ENCODE measurements at places on chromosomes 6 and 20.

- peak; percentile 69 for DNase-seq
Observed at GRCh38 chr6:26327450-26328264, 37.3 kb upstream of the BTN3A2 start.

DNA sequence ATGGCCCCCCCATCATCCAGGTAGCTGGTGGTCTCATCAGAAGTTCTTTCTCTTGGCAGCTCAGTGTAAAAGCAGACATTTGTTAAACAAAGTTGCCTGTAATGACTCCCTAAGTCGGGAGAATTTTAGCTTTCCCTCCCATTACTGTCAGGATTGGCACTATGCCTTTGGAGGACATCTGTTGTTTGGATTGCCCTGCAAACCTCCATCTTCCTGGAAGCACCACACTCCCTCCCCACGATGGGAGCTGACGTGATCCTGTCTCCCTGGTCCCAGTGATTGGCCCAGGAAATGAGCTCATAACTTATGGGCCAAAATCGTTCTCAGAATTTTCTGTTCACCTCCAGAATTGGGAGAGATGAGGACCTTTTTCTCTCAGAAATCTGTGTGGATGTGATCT is 42.6 kb upstream of the CNR1 start:
- DNase-seq = no peak

DNA sequence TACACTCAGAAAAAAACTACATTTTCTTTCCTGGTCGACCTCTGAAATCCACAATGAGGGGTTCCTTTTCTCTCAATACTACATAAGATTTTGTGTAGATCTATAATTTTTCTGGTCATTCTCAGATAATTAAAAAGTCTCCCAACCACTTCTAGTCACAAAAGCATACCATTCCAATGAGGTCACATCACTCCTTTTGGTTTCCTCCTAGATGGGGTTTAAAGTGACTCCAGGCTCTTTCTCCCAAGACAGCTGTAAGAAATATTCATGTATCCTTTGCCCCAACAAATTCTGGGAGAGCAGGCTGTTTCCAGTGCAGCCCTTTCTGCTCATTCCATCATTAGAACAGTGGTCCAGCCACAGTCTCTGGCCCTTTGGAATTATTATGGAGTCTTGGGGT is 43.1 kb upstream of the BEND6 start:
- no peak for DNase-seq

DNA sequence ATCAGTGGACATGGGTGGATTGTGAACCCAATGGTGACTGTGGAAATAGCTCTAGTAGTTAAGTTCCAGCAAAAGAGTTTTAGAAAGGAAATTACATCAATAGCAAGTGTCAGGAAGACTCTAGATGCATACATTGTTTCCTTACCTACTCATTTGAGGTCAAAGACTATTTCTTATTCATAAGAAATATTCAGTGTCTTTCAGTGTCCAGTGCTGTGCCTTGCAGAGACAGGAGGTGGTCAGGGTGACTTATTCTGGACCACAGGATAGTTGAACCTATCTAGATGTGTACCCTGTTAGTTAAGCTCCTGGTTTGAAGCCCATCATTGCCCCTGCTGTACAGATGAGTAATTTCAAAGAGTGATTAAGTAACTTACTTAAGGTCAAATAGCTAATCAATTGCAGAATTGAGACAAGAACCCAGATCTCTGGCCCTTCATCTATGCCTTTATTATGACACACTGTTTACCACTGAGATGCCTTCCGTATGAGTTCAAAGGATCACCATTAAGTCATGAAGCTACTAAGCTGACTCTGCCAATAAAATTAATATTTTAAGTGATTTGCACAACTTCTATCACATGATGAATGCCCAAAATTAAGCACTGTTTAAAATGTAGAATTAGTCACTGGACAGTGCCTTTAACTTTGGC is 136.1 kb downstream of the PDSS2 start:
- no peak for DNase-seq

- no peak for DNase-seq
Observed at GRCh38 chr6:84346372-84346771, 118.9 kb upstream of the CEP162 start.

- DNase-seq = peak; percentile 57
Observed at GRCh38 chr6:157227202-157228166, 95.8 kb downstream of the TMEM242 start.

GRCh38 chr20:48962976-48963771 is 41.7 kb downstream of the ARFGEF2 start:
- no peak for DNase-seq

DNA sequence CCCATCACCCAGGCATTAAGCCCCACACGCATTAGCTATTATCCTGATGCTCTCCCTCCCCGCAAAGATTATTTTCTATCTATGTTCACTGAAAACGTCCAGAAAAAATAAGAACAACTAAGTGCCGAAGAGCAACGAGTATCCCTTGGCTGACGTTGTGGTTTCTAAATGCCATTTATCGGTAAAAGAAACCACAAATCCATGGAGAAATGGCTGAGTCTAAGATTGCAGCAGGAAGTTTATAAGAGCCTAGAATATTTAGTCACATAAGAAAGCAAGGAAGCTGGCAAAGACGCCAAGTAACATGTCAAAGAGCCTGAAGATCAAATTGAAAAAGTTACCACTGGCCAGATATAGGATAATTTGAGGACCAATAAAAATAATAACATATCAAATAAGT is 18.1 kb upstream of the NOX3 start:
- no peak for DNase-seq

DNA sequence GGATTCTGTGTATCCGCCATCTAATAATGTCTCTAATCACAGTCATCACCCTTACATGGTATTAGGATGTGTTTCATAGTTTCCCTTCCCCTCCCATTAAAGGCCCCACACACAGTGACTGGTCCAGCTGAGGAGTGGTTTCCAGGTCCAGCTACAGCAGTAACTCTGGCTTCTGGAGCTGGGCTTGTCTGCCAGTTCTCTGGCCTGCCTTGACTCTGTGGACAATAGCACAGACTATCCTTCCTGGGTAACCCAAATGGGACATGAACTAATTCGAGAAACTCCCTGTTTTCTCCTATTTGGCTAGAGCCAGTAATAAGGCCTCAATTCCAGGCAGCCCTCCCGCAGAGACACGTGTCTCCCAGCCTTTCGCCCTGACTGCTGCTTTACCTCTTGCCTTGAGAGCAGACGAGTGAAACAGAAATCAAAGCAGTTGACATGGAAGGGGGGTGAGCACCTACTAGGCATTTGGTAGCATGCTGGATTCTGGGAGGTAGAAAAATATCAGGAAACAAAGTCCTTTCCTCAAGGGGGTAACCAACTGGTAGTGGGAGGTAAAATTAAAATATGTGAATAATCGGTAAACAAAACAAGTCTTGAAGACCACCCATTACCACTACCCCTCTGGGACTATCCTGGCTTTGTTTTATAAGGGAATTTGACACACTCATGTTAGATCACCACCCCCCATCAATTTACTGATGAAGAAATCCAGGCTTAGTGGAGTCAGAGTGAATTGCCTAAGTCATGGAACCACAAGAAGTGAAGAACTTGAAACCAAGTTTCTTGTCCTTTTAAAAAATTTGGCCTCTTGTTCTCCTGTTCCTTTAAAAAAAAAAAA is 1.2 kb downstream of the TRAF3IP2 start:
- no peak for DNase-seq

- no peak for DNase-seq
Observed at GRCh38 chr6:135936606-135937005, 85.1 kb downstream of the PDE7B start.

- no peak for DNase-seq
Observed at GRCh38 chr6:19209202-19209601, 628.0 kb upstream of the ID4 start.

GRCh38 chr6:142189057-142189456 is 42.0 kb downstream of the VTA1 start:
- no peak for DNase-seq

GRCh38 chr20:17490501-17490900 is 40.7 kb downstream of the BFSP1 start:
- DNase-seq = no peak

GRCh38 chr20:59141818-59142581 is 21.6 kb upstream of the ZNF831 start:
- no peak for DNase-seq

GRCh38 chr6:117477988-117478852 is 4.3 kb upstream of the DCBLD1 start:
- DNase-seq = peak; percentile 26

DNA sequence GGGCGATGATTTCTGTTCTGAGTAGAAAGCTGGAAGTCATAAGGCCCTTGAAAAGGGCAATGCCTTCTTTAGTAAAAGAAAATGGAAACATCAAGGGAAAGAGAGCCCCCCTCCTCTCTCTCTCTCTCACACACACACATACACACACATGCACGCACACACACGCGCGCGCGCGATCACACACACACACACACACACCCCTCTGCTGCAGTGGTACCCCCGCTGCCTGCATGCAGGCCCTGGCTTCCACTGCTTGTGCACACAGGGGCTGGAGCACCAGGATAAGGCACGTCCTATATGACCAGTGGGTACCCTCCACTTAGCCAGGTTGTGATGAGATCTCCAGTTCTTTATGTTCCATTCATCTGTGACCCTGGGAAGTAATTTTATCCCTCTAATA is 300.9 kb downstream of the SLC35F1 start:
- no peak for DNase-seq

DNA sequence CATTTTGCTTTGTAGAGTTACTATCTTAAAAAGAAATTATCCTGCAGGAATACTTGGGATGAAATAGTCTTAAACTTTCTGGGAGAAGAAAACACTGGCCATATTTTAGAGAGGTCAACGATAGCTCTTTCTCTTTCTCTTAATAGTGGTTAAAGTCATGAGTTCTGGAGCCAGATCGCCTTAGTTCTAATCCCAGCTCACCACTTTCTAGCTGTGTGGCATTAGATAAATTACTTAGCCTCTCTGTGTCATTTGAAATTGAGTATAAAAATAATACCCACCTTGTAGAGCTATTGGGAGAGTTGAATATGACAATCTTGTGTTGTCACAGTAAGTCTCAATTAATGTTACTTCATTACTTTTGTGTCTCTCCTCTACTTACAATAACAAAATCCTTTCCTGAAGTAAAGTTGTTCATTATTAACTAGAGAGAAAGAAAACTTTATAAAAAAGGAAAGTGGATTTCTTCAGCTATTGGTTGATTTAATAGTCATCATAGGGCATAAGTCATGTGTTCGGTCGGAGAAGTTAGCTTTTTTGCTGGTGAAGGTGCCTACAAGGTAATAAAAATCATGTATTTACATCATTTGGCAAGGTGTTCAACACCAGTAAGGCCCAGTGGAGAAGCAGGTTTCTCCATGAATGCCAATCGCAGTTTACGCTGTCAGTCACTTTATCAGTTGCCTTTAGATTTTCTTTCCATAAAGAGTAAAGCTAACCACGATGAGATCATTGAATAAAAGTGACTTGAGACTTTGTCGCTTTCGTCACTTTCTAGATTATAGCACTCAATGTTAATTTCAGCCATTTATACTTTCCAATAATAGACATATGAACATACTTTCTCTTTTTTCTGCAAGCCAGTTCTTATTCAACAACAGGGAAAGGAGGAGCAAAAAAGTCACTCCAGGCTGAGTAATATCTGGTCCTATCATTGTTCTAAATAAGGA is 2.0 kb downstream of the NEDD9 start:
- no peak for DNase-seq

GRCh38 chr6:91786474-91787184 is 1199.8 kb upstream of the MAP3K7 start:
- no peak for DNase-seq

DNA sequence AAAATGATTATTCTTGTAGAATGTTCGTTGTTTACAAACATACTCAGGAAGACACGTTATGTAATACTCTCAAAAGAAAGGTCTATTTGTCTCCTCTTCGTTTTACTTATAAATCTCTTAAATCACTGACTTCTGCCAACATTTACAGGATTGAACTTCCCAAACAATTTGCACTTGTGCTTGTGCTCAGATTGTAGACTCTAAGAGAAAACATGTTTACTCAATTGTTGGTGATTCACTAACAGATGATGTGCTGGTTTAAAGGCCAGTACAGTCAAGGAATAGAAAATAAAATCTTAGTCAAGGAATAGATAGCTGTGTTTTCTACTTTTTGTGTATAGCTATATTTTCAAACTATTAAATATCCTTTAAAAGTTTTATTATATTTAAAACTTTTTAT is 172.8 kb downstream of the GJA1 start:
- DNase-seq = no peak
